ENCODE measurements at places on chromosomes 11 and 22.

GRCh38 chr11:65487467-65488272, 11.2 kb upstream of the MALAT1 start:
- DNase-seq, result peak; percentile 93

- DNase-seq, result no peak
Observed at GRCh38 chr11:122150216-122151124, 34.5 kb upstream of the BLID start.

- no peak for DNase-seq
Observed at GRCh38 chr11:64717268-64717578, 5.8 kb downstream of the NRXN2 start.

GRCh38 chr11:78715639-78716311, 141.1 kb upstream of the NARS2 start:
- peak; percentile 78 for DNase-seq

DNA sequence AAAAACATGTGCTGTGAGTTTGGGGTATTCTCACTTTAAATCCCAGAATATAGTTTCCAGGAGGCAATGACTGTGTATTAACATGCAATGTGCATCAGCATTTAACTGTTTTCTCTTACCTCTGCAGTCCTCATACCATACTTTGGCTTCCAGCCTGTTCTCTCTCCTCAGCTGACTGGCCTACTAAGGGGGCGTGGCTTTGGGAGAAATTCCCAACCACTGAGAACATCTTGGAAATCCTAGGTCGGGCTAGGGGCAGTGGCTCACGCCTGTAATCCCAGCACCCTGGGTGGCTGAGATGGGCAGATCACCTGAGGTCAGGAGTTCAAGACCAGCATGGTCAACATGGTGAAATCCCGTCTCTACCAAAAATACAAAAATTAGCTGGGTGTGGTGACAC, 13.5 kb upstream of the ZC3H12C start:
- DNase-seq, result no peak

DNA sequence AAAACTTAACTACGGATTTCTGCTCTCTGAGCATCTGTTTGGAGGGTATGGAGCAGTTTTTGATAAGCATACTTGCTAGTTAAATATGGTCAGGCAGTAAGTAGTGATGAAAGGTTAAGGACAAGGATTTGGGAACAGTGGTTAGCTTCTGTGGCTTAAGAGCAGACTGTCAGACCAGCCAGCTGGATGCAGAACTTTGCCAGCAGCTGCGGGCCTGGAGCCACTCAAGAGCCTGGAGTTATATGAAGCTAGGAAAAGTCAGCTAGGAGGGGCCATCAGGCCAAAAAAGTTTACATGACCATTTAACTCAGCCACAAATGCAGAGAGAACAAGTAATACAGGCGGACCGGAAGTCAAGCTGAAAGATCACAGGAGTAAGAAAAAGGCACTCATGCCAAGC, 1817.7 kb downstream of the LRRC4C start:
- DNase-seq, result no peak

DNA sequence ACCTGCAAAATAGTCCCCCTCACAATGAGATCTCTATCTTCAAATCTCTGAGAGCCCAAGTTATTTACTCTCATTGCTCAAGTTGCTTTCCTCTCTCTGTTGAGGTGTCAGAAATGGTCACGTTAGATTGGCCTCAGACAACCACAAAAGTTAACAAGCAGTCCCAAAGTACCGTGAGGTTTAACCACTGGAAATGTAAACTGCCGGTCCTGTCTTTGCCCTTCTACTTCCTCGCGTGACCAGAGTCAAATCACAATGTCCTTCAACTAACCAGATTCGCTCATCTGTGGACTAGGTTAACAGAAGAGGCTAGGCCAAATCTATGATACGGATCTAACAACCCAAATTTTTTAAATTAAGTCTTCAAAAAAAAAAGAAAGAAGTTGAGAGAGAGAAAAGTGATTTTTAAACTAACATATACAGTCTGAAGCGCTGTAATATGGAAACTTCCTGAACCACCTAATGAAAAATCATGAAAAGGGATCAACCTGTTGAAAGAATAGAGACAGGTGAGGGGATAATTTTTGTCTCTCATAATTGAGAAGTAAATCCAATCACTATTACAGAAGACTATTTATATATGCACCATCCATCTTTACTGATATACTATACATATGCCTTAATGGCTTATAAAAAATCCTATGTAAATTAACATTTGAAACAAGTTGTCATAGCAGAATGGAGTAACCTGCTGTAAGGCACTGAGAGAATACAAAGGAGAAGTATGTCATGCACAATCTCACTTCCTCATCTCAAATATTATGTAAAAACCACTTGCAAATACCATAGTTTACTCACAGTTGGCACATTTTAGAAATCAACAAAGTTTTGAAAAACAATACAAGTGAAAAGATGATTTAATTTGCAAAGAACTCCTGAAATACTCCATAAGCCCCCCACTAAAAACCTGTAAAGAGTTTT, 3.3 kb upstream of the JAML start:
- DNase-seq, result no peak

DNA sequence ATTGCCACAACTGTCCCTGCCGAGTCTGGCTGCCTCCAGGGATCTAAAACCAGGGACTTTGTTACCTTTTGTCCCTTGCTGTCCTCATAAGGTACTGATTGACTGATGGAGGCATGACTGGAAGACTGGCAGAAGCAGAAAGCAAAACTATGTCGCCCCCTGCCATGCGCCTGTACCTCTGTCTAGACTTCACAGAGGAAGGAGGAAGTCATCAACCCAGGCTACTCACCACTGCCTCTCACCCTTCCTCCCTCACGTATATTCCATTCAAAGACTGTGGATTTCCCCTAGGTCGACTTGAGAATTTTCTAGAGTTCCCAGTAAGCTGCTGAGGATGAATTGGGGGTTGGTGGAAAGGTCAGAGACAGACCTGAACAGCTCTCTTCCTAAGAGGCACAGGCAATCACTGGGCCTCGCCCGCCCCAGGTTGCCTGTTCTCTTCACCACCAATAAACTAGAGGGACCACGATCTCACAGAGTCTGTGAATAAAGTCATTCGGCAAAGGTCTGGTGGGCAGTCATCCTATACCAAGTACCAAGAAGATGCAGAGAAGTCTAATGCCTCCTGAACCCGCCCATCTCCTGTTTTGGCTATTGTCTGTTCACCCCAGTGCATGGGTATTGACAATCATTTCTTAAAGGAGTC, 27.5 kb upstream of the CHST1 start:
- DNase-seq, result no peak

Data from AG20443 (cell line).